Psoas muscle (tissue), 8 donors: ENCODE measurements at places on chromosomes 7 and 10. TPM values are rescaled to one million over a fixed set of nuclear protein-coding genes. Genes with fewer than 3 reads are reported as not detected.

The PPP1R17 gene
- not detected for total RNA-seq

The EPO gene
- not detected for total RNA-seq

The HABP2 gene
- 0.16 TPM for total RNA-seq

DNA sequence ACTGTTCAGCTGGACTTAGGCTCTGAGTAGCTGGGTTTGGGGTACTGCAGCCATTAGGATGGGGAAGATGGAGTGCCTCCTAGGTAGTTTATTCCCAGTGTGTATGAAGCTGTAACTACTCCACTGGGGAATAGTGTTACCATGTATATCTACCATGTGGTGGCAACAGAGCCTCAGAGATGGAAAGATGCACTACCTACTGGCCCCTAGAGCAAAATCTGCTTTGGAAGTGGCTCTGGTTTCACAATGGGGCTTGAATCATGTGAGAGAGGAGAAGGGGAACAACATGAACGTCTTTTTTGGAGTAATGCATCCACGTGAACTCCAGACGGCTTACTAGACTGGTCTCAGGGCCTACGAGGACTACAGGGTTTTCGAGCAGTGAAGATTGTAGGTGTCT is 167.3 kb downstream of the CALCR start:
- DNase-seq: no peak

GRCh38 chr10:63922468-63923284 is 401.5 kb downstream of the REEP3 start:
- no peak for DNase-seq

- no peak for DNase-seq
Measured at GRCh38 chr10:44402465-44403195, 17.7 kb upstream of the CXCL12 start.

- DNase-seq: no peak
Measured at GRCh38 chr10:53477313-53477675, 704.7 kb upstream of the MBL2 start.

DNA sequence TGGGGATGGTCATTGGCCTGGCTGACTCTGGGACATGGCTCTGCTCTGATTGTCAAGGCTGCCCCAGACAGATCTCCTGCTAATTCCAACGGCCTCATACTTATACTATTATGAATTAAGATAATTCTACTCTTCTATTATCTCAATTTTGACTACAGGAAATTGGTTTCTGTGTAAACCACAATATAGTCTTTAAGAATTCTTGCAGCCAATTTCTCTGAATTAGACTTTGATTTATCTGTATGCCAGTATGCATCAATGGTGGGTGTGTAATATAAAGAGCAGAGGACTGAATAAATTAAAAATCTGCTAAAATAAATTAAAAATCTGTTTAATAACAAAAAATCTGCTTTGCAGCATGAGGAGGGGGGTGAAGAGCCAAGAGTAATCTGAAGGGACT is 27.0 kb downstream of the HIBADH start:
- no peak for DNase-seq

- no peak for DNase-seq
Measured at GRCh38 chr10:34397324-34397723, 417.8 kb downstream of the PARD3 start.

DNA sequence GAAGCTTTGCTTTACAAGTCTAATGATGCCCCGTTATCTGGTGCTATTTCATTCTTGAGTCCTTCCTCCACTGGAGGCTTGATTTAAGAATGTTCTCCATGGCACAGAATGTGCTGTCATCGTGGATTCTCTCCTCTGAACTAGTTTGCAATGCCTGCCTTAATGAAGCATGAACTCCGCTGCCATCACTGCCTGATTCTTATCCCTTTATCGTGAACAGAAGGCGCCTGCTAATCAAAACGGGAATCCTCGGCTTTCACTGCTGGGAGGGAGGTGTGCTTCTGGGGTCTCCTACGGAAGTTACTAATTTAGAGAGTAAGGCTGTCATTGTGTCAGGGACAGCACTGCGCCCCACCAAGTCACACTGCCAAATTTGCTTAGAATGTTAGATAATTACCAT is 56.2 kb downstream of the ITGB1 start:
- no peak for DNase-seq

DNA sequence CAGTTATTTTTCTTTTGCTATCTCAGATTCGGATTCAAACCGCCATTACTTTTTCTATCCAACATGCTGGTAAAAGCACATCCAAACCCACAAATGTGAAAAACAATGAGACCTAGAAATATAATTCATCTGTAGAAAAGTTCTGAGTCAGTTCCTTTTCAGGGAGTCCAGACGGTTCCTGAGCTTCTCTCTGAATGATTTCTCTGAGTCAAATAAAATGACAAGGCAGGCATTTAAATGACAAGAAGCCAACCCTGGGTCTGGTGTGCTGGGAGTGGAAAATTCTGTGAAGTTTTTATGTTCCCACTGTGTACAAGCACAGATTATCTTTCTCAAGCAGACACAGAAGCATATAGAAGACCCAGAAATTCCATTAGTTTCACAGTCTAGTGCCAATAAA is 96.3 kb upstream of the ANKRD1 start:
- no peak for DNase-seq
